ENCODE measurements at places on chromosomes 6 and 20.

GRCh38 chr20:64247970-64248841, 7.3 kb upstream of the PCMTD2 start:
- DNase-seq = no peak

DNA sequence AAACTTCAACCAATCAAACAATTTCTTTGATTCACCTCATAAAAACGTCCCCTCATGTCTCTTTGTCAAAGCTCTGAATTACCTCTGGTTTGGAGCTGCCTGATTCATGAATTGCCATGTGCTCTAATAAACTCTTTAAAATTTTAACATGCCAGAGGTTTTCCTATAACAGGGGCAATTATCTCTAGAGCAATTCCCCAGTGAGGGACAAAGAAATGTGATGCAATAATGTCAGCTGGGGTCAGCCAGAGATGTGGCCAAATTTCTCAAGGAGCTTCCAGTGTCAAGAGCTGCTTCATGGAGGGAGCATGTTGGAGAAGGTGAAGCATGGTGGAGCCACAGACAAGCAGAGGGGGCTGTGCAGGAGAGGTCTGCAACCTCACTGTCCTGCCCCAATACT, 38.7 kb upstream of the RFPL4B start:
- no peak for DNase-seq

- no peak for DNase-seq
Observed at GRCh38 chr6:102126488-102126887, 733.0 kb downstream of the GRIK2 start.

DNA sequence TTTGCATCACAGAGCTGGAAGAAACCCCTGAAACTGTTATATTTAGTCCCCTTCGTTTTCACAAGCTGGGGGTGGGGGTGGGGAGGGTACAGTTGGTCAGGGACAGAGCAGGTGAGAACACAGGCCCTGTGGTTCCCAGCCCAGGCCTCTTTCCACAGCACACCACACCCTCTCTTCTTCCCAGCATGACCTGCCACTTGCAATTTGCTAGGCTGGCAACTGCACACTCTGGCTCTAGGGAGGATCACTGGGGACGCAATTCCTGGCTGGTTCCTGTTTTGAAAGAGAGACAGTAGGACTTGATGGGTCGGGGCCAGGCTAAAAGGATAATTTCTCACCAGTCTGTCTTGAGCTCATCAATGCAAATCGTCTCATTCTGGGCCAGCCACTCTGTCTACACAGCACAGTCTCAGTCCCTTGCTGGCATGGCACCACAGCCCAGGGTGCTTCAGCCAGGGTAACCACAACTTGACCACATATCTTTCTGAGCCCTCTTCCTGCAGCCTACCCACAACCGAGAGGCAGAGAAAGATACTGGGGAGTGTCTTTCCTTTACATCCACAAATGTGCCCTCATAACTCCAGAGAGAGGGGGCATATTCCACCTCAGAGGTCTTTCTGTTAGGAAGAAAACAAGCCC, 41.7 kb upstream of the EMILIN3 start:
- DNase-seq = no peak

- DNase-seq = no peak
Observed at GRCh38 chr20:18543216-18543615, 24.0 kb upstream of the SMIM26 start.

All from dorsolateral prefrontal cortex (tissue), 122 donors.